ENCODE measurements at places on chromosomes 12 and 14. TPM values are rescaled to one million over a fixed set of nuclear protein-coding genes. Genes with fewer than 3 reads are reported as not detected.

DNA sequence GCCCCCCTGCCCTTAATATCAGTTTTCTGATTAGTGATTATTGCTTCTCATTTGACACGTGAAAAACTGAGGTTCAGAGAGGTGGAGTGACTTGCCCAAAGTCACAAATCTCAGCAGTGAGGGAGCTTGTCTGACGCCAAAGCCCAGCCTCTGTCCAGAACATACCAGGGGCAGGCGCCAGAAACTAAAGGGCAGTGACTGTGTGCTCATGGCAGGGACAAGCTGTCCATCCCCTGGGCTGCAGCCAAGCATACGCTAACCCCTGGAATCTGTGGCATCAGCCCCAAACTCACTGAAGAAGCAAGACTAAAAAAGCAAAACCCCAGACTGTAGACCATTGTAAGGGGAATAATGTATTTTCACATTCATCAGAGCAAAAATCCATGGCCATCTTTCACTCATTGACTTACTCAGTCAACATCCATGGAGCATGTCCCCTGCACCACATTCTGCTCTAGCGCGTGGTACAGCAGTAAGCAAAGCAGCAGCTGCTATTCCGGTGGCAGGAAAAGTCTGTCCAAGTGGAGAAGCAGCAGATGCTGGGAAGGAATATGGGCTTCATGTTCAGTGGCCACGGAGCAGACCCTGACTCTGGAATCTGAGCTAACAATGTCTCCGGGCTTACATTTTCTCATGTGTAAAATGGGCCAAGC, 1.5 kb upstream of the SERPINA4 start:
- no peak overlapping the region for H3K27ac ChIP-seq
- H3K4me3 ChIP-seq: no peak overlapping the region
- peak; percentile 9 for DNase-seq
- H3K27me3 ChIP-seq: no peaks in the 10 kb centered on the region

DNA sequence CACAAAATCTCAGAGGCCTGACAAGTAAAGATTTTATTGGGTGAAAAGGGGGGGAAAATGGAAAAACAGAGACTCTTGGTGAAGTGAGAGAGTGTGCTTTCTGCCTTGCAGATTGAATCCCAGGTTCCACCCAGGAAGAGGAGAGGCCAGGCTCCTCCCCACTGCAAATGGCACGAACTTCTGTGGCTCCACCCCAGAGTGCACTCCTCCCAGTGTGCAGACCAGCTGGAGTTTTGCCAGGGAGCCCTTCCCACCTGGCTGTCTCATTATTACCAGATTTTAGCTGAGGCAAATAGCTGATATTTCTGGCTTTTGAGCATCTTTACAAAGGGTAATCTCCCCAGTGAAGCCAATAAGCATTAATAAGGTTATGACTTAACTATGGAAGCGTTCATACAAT, 51.9 kb downstream of the TESPA1 start:
- H3K4me1 ChIP-seq: no peaks in the 10 kb centered on the region
- no peak for DNase-seq
- H3K4me3 ChIP-seq: no peak overlapping the region
- H3K36me3 ChIP-seq: no peaks in the 10 kb centered on the region
- no peaks in the 10 kb centered on the region for H3K27me3 ChIP-seq

CDKN3 gene
- total RNA-seq: 1.1 TPM

- H3K27ac ChIP-seq: no peak overlapping the region
- H3K27me3 ChIP-seq: no peaks in the 10 kb centered on the region
- no peaks in the 10 kb centered on the region for H3K4me1 ChIP-seq
Measured at GRCh38 chr12:25829192-25829591, 129.3 kb upstream of the RASSF8 start.

DNA sequence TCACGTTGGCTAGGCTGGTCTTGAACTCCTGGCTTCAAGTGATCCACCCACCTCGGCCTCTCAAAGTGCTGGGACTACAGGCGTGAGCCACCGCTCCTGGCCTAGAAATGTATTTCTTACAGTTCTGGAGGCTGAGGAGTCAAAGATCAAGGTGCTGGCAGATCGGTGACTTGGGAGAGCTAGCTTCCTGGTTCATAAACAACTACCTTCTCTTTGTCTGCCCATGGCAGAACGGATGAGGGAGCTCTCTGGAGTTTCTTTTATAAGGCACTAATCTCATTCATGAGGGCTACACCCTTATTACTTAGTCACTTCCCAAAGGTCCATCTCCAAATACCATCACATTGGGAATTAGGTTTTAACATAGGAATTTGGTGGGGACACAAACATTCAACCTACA, 38.9 kb downstream of the SLC17A8 start:
- no peaks in the 10 kb centered on the region for H3K4me1 ChIP-seq
- no peak for DNase-seq
- no peak overlapping the region for H3K4me3 ChIP-seq
- H3K27ac ChIP-seq: no peak overlapping the region
- no peaks in the 10 kb centered on the region for H3K36me3 ChIP-seq

- no peaks in the 10 kb centered on the region for H3K36me3 ChIP-seq
- no peaks in the 10 kb centered on the region for H3K27me3 ChIP-seq
- H3K4me3 ChIP-seq: no peak overlapping the region
- H3K4me1 ChIP-seq: peaks cover 8% of the 10 kb centered on the region
- peak; percentile 58 for DNase-seq
Measured at GRCh38 chr12:51926718-51927117, 19.4 kb downstream of the ACVRL1 start.

GRCh38 chr12:30988086-30988485, 61.5 kb downstream of the TSPAN11 start:
- H3K27ac ChIP-seq: no peak overlapping the region
- no peak overlapping the region for H3K4me3 ChIP-seq
- H3K4me1 ChIP-seq: peaks cover 12% of the 10 kb centered on the region
- no peak for DNase-seq
- no peaks in the 10 kb centered on the region for H3K36me3 ChIP-seq
- H3K27me3 ChIP-seq: no peaks in the 10 kb centered on the region

PTHLH gene
- total RNA-seq: 0.26 TPM

- H3K36me3 ChIP-seq: no peaks in the 10 kb centered on the region
- no peak for DNase-seq
- no peak overlapping the region for H3K27ac ChIP-seq
- H3K27me3 ChIP-seq: no peaks in the 10 kb centered on the region
Measured at GRCh38 chr14:92581966-92582566, 68.5 kb downstream of the RIN3 start.

DNA sequence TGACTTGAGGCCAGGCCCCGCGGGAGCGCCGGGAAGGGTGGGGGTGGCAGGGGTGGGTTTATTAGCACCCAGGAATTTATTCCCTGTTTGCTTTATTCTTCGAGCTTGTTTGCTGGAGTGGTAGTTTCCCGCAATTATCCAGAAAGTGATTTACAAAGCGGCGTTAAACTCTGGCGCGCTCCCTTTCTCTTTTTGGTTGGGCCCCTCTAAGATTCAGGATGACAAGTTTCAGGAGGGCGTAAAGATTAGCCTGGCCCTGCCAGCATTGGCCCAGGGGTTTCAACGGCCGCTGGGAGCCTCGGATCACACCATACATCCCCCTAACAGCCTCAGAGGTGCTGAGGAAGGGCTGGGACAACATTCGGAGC, 444 bp upstream of the NKX2-8 start:
- H3K27me3 ChIP-seq: peaks cover 43% of the 10 kb centered on the region
- DNase-seq: no peak
- H3K4me1 ChIP-seq: peaks cover 5% of the 10 kb centered on the region

GRCh38 chr12:64800640-64801039, 23.8 kb upstream of the TBC1D30 start:
- DNase-seq: no peak
- H3K27me3 ChIP-seq: no peaks in the 10 kb centered on the region
- H3K27ac ChIP-seq: no peak overlapping the region
- H3K4me3 ChIP-seq: no peak overlapping the region

SCN8A gene
- total RNA-seq: 2.0 TPM

DNA sequence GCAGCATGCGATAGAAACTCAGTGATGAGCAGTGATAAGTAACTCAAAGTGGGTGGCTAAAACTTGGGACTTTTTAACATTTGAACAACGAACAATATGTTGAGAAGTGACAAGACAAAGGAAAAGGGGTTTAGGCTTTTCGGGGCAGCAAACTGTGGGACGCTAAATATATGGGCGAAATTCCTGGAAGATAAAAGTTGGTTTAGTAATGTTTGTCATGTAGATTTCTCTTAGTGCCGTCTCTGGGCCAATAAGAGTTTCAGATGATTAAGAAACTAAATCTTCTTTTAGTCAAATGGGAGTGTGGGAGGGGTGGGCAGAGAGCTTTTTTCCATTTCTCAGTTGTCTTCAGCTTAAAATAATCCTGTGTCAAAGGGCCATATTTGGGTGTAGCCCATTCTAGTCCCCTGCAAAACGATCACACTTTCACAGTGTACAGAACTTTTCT, 41.7 kb upstream of the FUT8 start:
- no peak overlapping the region for H3K27ac ChIP-seq
- no peaks in the 10 kb centered on the region for H3K4me1 ChIP-seq
- H3K27me3 ChIP-seq: no peaks in the 10 kb centered on the region
- DNase-seq: no peak
- no peaks in the 10 kb centered on the region for H3K36me3 ChIP-seq

ZC2HC1C gene
- total RNA-seq: 5.6 TPM

GRCh38 chr14:103724116-103724515, 8.5 kb downstream of the ZFYVE21 start:
- H3K36me3 ChIP-seq: no peaks in the 10 kb centered on the region
- H3K27me3 ChIP-seq: no peaks in the 10 kb centered on the region
- H3K4me1 ChIP-seq: peaks cover 29% of the 10 kb centered on the region
- peak; percentile 94 for DNase-seq
- no peak overlapping the region for H3K27ac ChIP-seq
- no peak overlapping the region for H3K4me3 ChIP-seq

GRCh38 chr12:6534695-6534944, 303 bp downstream of the GAPDH start:
- peak overlapping the region; percentile 85 for H3K27ac ChIP-seq
- H3K36me3 ChIP-seq: peaks cover 23% of the 10 kb centered on the region
- no peaks in the 10 kb centered on the region for H3K27me3 ChIP-seq
- peaks cover 15% of the 10 kb centered on the region for H3K4me1 ChIP-seq
- peak overlapping the region; percentile 99 for H3K4me3 ChIP-seq

TSPAN8 gene
- 90.3 TPM for total RNA-seq

DNA sequence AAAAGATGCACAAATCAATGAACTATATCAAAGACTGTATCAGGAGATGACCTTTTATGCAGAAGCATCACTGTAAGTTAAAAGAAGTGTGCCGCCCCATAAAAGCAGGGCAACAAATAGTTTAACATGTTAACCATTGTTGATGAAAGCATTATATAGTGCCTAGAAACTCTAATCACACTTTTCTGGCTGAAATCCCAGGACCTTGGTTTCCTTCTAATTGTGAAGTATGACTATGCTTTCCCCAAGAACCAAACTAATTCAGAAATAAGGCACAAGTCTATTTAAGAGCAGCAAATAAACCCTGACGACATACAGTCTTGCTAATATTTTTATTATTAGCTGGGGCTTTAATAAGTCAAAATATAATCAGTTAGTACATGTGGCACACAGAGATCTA, 21.7 kb downstream of the RACGAP1 start:
- no peaks in the 10 kb centered on the region for H3K36me3 ChIP-seq
- H3K27me3 ChIP-seq: no peaks in the 10 kb centered on the region
- no peaks in the 10 kb centered on the region for H3K4me1 ChIP-seq
- H3K27ac ChIP-seq: no peak overlapping the region
- no peak for DNase-seq

DNA sequence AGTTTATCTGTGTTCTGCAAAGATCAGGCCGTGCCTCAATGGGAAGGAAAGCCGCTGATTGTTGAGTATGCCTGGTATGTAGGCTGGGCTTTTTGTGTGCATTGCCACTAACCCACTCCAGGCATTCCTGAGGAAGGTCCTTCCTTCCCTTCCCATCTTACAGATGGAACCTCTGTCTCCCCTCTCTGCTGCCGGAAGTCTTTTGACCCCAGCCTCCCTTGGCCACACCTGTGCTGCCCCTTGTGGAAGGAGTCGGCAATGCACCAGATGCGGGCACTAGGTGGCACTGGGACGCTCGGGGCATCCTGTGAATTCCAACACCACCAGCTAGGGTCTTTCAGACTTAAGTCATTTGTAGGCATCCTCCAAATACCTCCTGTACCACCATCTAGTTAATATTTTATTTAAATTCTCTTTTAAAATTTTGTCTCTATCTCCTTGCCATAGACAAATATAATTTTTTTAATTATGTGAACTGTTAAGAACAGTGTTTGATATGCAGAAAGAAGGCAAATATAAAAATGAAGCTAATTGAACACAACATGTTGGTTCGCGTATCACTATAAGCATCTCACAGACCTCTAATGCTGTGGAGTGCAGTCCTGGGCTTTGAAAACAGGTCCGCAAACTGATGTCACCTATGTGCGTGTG, 99.6 kb downstream of the RIN3 start:
- no peak overlapping the region for H3K4me3 ChIP-seq
- H3K4me1 ChIP-seq: no peaks in the 10 kb centered on the region
- no peak for DNase-seq
- no peak overlapping the region for H3K27ac ChIP-seq
- no peaks in the 10 kb centered on the region for H3K27me3 ChIP-seq

- no peaks in the 10 kb centered on the region for H3K4me1 ChIP-seq
- no peaks in the 10 kb centered on the region for H3K36me3 ChIP-seq
- H3K27me3 ChIP-seq: no peaks in the 10 kb centered on the region
- no peak for DNase-seq
- no peak overlapping the region for H3K4me3 ChIP-seq
- peak overlapping the region; percentile 61 for H3K27ac ChIP-seq
Measured at GRCh38 chr12:113232840-113233585, 11.7 kb downstream of the TPCN1 start.

- no peaks in the 10 kb centered on the region for H3K36me3 ChIP-seq
- peak overlapping the region; percentile 73 for H3K4me3 ChIP-seq
- no peak for DNase-seq
- peak overlapping the region; percentile 57 for H3K27ac ChIP-seq
- no peaks in the 10 kb centered on the region for H3K27me3 ChIP-seq
- peaks cover 10% of the 10 kb centered on the region for H3K4me1 ChIP-seq
Measured at GRCh38 chr12:42326541-42327226, 717 bp downstream of the PPHLN1 start.

CCDC197 gene
- not detected for total RNA-seq

GRCh38 chr14:96804895-96805294, 7.7 kb downstream of the VRK1 start:
- H3K27ac ChIP-seq: no peak overlapping the region
- DNase-seq: no peak
- H3K36me3 ChIP-seq: no peaks in the 10 kb centered on the region
- no peaks in the 10 kb centered on the region for H3K27me3 ChIP-seq
- H3K4me3 ChIP-seq: no peak overlapping the region

GRCh38 chr12:103547929-103548328, 39.1 kb upstream of the STAB2 start:
- no peak for DNase-seq
- no peaks in the 10 kb centered on the region for H3K27me3 ChIP-seq
- no peak overlapping the region for H3K27ac ChIP-seq

GRCh38 chr12:49813131-49813530, 15.1 kb downstream of the NCKAP5L start:
- H3K36me3 ChIP-seq: no peaks in the 10 kb centered on the region
- no peak for DNase-seq
- no peak overlapping the region for H3K27ac ChIP-seq
- H3K4me3 ChIP-seq: no peak overlapping the region
- H3K4me1 ChIP-seq: no peaks in the 10 kb centered on the region

ALDH1L2 gene
- total RNA-seq: 90.9 TPM

GRCh38 chr12:124553862-124554428, 13.5 kb downstream of the NCOR2 start:
- no peaks in the 10 kb centered on the region for H3K27me3 ChIP-seq
- peaks cover 5% of the 10 kb centered on the region for H3K4me1 ChIP-seq
- H3K36me3 ChIP-seq: no peaks in the 10 kb centered on the region
- no peak for DNase-seq
- H3K4me3 ChIP-seq: no peak overlapping the region

Measured in pancreas (tissue), 10 donors.